ENCODE measurements at places on chromosomes 5 and 9.
A peak's percentile ranks its signal among the peaks of the same experiment; 100 is the strongest.

DNA sequence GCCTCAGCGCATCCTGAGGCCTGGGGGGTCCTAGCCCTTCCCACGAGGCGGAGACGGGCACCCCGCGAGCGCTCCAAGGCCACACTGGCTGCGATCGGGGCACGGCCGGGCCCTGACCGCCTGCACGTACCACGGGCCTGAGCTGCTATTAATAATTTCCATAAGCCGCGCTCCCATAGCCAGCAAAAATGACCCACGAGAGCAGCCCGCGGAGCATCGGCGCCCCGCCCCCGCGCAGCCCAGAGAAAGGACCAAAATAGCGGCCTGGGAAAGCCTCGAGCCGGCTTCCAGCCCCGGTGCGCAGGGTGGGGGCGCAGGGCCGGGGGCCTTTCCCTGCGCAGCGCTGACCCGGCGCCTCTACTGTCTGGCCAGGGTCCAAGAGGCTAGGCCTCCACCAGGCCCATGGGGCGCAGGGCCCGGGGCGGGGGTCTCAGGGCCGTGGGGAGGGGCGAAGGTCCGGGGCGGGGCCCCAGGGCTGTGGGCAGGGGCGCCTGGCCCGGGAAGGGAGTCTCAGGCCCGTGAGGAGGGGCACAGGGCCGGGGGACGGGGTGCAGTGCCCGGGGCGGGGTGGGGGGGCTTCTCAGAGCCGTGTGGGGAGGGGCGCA, 54.4 kb downstream of the EXD3 start:
- DNase-seq, result no peak

GRCh38 chr5:148776780-148777179, 49.6 kb upstream of the ADRB2 start:
- DNase-seq, result no peak

DNA sequence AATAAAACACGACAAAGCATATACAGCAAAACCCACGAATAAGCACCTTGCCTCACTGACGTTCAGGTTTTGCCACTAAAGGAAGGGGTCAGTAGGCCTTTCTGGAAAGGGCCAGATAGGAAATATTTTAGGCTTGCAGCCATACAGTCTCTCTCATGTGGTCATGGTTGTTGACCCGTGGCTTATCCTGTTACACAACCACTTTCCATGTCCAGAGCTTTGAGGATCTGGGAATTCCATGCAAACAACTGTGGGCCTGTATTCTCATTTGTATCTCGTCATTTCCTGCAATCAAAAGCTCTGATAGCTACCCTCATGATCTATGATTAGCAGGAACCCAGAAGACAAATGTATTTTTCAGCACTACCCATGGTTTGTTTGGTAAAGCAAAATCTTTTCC, 108.3 kb downstream of the DRD1 start:
- no peak for DNase-seq

- DNase-seq, result no peak
Measured at GRCh38 chr9:33651125-33651524, 127.1 kb downstream of the ANKRD18B start.

DNA sequence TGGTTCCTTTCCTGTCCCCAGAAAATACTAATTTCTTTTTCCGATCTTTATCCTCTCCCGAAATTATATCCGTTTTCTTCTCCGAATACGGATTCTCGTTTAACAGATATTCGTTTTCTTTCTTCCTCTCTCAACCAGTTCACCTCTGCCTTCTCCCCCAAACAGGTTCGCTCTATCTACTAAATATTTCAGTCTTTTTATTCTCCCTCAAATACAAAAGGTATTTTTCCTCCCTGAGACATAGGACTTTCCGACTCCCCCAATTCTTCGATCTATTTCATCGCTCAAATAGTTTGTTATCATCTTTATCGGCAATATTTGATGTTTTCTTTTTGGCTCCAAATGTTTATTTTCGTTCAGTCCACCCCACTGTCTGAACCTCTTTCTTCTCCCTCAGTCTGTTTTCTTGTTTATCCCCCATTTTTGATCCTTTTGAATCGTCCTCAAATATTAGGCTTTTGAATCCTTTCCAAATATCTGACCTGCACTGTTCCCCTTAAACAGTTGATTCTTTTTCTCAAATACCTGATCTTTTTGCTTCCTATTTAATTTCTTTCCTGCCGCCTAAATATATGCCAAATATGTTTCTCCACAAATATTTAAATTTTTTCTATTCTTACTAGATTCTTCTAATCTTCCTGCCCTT, 4.4 kb downstream of the PITX1 start:
- no peak for DNase-seq

DNA sequence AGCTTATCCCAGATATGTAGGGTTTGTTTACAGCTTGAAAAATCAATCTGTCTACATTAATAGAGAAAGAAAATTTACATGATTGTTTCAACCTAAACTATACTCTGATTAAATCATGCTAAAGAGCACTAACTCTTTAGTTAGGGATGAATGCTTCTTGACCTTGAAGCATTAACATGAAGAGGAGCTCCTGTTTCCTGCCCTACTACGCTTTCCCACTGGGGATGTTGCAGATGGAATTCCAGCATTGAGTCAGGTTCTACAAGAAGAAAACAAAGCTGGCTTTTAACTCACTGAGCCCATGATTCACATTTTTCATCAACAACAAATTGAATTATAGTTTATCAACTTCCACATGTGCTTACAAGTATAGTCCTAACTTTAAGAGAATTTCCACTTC, 471.3 kb downstream of the TMEM232 start:
- no peak for DNase-seq

DNA sequence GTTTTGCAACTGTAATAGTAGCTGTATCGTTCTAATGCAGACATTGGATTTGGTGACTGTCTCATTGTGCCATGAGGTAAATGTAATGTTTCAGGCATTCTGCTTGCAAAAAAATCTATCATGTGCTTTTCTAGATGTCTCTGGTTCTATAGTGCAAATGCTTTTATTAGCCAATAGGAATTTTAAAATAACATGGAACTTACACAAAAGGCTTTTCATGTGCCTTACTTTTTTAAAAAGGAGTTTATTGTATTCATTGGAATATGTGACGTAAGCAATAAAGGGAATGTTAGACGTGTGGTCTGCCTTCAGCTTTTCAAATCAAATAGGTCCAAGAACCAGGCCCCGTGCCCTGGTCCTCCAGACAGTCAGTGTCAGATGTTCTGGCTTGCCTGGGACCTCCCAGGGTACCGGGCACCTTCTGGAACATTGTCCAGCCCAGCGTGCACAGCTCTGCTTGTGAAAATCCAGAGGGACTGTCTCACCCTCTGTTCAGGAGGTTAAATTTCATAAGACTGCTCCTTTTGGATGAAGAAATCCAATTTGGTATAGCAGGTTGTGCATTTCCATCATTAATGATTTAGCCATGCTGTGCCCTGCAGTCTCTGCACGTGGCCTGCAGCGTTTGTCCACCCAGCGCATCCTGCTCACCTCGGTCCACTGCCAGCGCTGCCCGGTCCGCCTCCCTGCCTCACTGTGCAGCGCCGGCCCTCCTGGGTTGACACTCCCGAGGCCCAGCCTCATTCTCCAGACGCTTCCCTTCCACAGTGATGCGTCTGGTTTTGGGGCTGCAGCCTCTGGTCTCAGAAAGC, 6.6 kb upstream of the AHRR start:
- no peak for DNase-seq

DNA sequence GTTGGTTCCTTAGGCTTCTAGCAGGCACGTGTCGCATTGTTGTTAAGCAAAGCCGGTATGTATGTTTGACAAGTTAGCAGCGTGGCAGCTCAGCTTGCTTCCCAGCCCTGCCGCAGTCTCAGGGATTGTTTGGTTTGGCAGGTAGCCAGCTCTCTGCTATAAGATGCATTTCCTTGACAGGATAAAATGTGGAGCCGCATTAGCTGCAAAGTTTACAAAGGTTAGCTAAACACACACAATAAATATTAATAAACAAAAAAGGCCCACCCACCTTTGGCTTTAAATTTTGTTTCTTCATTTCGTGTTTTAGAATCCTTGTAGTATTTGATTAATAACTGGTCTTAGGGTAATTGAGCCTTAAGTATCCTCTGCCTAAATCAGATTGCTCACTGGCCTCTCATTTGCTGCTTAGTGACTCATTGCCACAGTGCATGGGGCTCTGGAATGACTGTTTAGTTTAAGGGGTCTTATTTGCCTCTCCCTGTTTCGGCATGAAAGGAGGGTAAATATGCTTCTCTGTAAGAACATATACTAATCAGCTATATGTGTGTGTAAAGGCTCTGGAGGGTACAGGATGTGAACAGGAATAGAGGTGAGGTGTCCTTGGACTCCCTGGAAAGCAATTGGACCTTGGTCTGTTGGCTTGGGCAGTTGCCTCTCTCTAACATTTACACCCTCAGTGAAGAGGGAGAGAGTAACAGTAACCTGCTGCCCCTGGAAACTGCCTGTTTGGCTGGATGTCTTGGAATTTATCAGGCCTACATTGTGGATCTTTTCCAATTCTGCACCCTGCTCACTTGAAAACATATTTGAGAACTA, 122.0 kb downstream of the GDNF start:
- DNase-seq, result peak; percentile 78

- no peak for DNase-seq
Measured at GRCh38 chr5:390623-391491, 52.1 kb upstream of the EXOC3 start.

GRCh38 chr5:156191547-156191946, 135.4 kb upstream of the SGCD start:
- no peak for DNase-seq

DNA sequence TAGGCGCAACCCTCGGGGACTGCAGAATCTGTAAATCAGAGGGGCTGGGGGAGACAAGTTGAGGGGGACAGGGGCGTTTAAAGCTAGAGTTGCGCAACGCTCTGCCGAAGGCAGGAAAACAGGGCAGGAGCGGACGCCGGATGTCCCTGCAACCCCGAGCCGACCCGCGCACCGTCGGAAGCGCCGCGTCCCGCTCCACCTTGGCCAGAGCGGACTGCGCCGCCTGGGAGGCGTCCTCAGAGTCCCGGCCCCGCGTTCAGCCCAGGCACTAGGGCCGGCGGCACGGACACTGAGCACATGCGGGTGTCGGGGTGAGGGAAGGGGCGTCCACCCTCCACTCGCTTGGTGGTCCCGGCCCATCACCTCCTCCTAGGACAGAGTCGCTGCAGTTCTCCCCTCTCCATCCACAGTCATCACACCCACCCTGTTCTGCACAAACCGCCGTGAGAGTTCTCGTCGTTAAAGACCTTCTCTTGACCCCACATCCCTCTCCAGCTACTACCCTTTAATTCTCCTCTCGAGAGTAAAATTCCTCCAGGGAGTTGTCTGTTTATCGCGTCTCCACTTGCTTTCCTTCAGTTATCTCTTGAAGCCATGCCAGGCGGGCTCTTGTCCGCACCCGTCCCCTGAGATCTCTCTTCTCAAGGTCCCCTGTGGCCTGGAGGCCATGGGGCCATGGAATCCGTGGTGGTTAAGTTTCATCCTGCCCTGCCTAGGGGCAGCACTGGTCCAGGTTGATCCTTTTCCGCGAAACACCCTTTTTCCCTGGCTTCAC, 796 bp upstream of the PDLIM7 start:
- DNase-seq, result no peak

GRCh38 chr5:68966596-68966995, 127.2 kb upstream of the SLC30A5 start:
- DNase-seq, result no peak

- DNase-seq, result no peak
Measured at GRCh38 chr5:89722538-89722937, 687.0 kb downstream of the CETN3 start.

DNA sequence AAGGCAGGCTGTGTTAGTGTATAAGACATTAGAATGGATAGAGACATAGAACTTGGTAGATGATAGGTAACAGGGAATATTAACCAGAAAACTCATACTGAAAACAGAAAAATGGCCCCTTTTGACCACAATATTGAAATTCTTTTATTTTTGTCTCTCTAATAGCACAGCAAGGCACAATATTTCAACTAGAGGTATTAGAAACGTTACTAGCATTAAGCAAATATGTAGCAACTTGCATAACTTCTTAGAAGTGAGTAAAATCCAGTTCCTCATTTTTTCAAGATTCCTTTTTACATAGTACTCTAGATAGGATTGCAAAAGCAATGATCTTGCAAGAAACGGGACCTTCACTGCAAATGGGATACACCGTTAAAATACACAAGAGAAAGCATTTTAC, 102.7 kb upstream of the VCAN start:
- no peak for DNase-seq

- peak; percentile 43 for DNase-seq
Measured at GRCh38 chr9:14909961-14910805, at the start of gene FREM1. FREM1 (minus strand) TSS chr9:14910428; CDS start chr9:14868977, 41,451 bp downstream.

GRCh38 chr9:135822374-135822755, 85.0 kb downstream of the CAMSAP1 start:
- no peak for DNase-seq

GRCh38 chr5:111172504-111172903, 51.7 kb upstream of the CAMK4 start:
- DNase-seq, result no peak

GRCh38 chr5:61788548-61788947, 456.5 kb downstream of the ZSWIM6 start:
- DNase-seq, result no peak

GRCh38 chr5:4716781-4717180, 423.3 kb upstream of the ADAMTS16 start:
- DNase-seq, result peak; percentile 61
